Keratinocyte (primary cell): ENCODE measurements at places on chromosomes 16 and 17.
A peak's percentile ranks its signal among the peaks of the same experiment; 100 is the strongest.

GRCh38 chr16:84378099-84378498 is 9.8 kb downstream of the ATP2C2 start:
- peaks cover 3% of the 10 kb centered on the region for H3K27me3 ChIP-seq
- H3K27ac ChIP-seq = no peak overlapping the region
- peaks cover 4% of the 10 kb centered on the region for H3K4me1 ChIP-seq
- DNase-seq = no peak

DNA sequence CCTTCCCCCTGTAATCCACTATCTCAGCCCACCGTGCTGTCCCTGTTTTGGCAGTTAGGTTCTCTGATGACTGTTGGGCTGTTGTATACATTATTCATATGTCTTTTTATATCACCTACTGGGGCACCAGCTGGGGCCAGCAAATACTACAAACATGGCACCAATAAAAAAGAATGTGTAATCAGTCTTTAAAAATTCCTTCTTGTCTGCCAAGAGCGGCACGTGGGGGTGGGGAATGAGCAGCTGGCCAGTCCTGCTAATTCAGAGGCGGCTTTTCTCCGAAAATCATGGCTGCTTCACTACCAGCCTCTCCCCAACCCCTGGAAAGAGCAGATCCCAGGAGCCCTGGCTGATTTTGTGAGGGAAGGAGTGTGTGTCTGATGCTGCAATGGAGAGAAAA is 77.7 kb upstream of the EEF2KMT start:
- no peak overlapping the region for H3K4me3 ChIP-seq
- H3K36me3 ChIP-seq = no peaks in the 10 kb centered on the region
- no peaks in the 10 kb centered on the region for H3K27me3 ChIP-seq
- H3K27ac ChIP-seq = no peak overlapping the region
- no peak for DNase-seq

DNA sequence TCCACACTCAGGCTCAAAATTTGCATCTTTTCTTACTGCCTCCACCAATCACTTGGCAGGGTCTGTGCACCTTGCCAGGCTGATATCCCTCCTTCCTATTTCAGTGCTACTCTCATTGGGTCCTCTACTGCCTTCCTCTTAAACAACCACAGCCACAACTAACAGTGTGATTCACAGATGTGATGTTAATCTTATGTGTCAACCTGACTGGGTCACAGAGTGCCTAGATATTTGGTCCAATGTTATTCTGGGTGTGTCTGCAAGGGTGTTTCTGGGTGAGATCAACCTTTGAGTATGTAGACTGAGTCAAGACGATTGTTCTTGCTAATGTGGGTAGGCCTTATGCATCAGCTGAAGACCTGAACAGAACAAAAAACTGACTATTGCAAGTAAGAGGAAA is 51.3 kb upstream of the IRX6 start:
- H3K4me3 ChIP-seq = no peak overlapping the region
- no peaks in the 10 kb centered on the region for H3K4me1 ChIP-seq
- DNase-seq = no peak
- no peaks in the 10 kb centered on the region for H3K36me3 ChIP-seq
- no peaks in the 10 kb centered on the region for H3K27me3 ChIP-seq

DNA sequence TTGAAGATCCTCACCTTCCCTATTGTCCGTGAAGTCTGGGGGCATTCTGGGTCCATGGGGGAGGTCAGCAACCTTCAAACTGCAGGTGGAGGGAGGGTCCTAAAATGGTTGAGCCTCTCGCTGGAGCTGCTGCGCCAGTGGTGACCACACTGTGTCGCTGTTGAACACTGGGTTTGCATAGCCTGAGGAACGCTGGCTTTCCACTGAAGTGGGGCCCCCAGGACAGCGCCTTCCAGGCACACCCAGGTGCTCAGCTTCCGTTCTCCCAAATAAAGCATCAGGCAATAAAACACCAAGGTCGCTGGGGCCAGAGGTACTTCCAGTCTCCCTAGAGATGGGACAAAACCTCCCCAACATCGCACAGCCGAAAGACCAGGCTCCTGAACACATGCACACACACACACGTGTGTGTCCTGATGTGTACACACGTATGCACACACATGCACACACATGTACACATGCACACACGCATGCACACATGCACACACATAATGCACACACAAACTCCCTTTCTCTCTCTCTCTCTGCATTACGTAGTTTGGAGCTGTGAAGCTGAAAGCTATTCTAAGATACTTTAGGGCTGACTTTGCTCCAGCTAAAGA is 120.6 kb downstream of the IRF8 start:
- no peak overlapping the region for H3K27ac ChIP-seq
- no peaks in the 10 kb centered on the region for H3K36me3 ChIP-seq
- DNase-seq = no peak
- H3K27me3 ChIP-seq = no peaks in the 10 kb centered on the region

GRCh38 chr17:54838651-54839421 is 61.8 kb upstream of the TOM1L1 start:
- H3K27ac ChIP-seq = no peak overlapping the region
- no peak for DNase-seq
- H3K4me1 ChIP-seq = no peaks in the 10 kb centered on the region
- H3K36me3 ChIP-seq = no peaks in the 10 kb centered on the region
- no peaks in the 10 kb centered on the region for H3K27me3 ChIP-seq

- peaks cover 9% of the 10 kb centered on the region for H3K4me1 ChIP-seq
- no peaks in the 10 kb centered on the region for H3K27me3 ChIP-seq
- no peak overlapping the region for H3K4me3 ChIP-seq
- H3K36me3 ChIP-seq = no peaks in the 10 kb centered on the region
Observed at GRCh38 chr16:85562093-85562786, 50.9 kb upstream of the GSE1 start.

GRCh38 chr16:46908540-46909372 is 24.6 kb downstream of the GPT2 start:
- H3K4me1 ChIP-seq = no peaks in the 10 kb centered on the region
- no peak overlapping the region for H3K4me3 ChIP-seq
- no peak for DNase-seq
- no peaks in the 10 kb centered on the region for H3K27me3 ChIP-seq
- H3K36me3 ChIP-seq = peaks cover 23% of the 10 kb centered on the region
- H3K27ac ChIP-seq = no peak overlapping the region

DNA sequence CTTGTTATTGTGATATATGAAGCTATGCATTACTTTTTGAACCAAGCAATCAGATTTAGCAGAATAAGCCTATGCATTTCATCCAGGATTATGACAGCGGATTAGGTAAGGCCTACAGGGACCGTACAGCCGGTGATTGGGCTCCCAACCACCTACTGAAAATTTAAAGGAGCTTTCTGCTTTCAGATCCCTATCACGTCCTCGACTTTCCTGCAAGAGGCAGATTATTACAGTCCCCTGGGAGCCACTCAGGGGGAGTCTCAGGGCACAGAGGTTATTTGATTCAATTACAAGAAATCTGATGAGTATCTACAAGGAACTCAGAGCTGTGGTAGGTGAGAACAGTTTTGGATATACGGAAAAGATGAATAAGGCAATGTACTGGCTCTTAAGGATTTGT is 80.7 kb downstream of the HS3ST3B1 start:
- H3K27me3 ChIP-seq = no peaks in the 10 kb centered on the region
- H3K4me3 ChIP-seq = no peak overlapping the region
- H3K36me3 ChIP-seq = no peaks in the 10 kb centered on the region
- no peaks in the 10 kb centered on the region for H3K4me1 ChIP-seq
- DNase-seq = no peak
- no peak overlapping the region for H3K27ac ChIP-seq

DNA sequence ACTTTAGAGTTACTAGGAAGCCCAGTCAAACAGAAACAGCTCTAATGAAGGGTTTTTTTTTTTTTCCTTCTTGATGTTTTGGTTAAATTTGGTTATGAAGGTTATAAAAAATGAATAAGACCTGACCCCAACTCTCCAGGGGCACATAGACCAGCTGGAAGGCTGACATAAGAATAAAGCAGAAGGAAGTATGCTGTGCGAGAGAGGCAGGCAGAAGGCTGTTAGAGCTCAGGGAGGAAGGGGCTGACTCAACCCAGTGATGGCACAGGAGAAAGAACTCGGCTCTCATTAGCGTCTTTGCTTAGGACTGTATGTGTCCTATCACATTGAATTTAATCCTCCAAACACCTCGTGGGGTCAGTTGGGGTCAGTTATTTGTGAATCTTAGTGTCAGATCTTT is 474.6 kb downstream of the PMP22 start:
- DNase-seq = no peak
- H3K27me3 ChIP-seq = no peaks in the 10 kb centered on the region
- no peaks in the 10 kb centered on the region for H3K36me3 ChIP-seq

DNA sequence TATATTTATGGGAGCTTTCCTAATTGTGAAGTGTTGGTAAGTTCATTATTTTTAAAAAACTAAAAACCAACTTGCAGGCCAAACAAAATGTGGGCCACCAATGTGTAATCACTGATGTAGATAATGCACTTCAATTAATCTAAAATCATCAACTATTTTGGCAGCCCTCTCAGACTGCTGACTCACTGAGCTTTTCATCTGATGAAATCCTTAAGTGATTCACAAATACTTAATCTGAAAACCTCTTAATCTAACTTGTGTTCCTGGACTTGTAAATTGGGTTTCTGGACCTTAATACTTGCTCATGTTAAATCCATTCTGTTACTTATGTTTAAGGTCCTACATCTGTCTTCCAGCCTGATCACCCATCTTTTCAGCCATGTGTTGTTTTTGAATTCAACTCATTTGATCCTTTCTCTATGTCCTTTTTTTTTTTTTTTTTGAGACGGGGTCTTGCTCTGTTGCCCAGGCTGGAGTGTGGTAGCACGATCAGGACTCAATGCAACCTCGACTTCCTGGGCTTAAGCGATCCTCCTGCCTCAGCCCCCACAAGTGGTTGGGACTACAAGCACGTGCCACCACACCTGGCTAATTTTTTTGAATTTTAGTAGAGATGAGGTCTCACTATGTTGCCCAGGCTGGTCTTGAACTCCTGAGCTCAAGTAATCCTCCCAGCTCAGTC is 39.0 kb downstream of the PRKCB start:
- DNase-seq = no peak
- H3K36me3 ChIP-seq = no peaks in the 10 kb centered on the region
- no peaks in the 10 kb centered on the region for H3K4me1 ChIP-seq
- no peaks in the 10 kb centered on the region for H3K27me3 ChIP-seq
- H3K4me3 ChIP-seq = no peak overlapping the region
- H3K27ac ChIP-seq = no peak overlapping the region

DNA sequence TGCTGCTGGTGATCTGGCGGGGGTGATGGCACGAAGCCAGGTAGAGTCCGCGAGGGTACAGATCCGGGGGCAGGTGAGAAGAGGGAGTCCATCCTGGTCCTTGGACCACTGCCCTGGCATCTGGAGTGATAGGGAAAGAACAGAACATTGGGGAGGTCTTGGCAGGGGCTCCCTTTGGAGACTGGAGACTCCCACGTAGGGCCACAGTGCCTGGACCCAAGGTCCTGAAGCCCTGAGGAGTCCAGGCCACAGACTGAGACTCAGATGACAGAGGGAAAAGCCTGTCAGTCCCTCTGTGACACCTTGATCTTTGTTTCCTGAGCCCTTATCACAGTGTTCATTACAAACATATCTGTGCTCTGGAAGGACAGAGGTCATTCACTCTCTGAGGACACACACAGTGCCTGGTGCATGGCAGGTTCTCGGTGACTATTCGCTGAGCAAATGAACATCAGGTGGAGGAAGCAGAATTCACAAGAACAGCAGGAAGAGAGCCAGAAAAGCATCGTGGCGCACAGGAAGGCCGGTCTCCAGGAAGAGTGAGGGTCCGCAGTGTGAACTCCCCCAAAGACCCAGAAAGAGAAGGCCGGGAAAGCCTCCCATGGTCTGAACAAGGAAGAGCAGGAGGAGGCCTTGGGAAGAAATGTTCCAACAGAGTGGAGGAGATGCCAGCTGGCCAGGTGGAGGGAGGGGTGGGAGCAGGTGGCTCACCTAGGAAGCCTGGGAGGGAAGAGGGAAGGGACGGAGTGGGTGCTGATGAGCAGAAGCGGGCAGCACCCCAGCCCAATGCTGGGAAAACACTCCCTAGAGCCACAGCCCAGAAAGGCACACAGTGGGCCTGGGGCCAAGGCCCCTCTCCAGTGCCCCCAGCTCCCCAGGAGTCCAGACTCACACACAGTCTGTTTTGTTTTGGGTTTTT is 20.5 kb downstream of the PEMT start:
- no peak overlapping the region for H3K27ac ChIP-seq
- peaks cover 6% of the 10 kb centered on the region for H3K36me3 ChIP-seq
- no peaks in the 10 kb centered on the region for H3K27me3 ChIP-seq
- H3K4me3 ChIP-seq = no peak overlapping the region
- DNase-seq = no peak

GRCh38 chr16:30894540-30895368 is 877 bp upstream of the BCL7C start:
- H3K4me3 ChIP-seq = peak overlapping the region; percentile 80
- no peaks in the 10 kb centered on the region for H3K27me3 ChIP-seq
- H3K27ac ChIP-seq = peak overlapping the region; percentile 93
- H3K36me3 ChIP-seq = peaks cover 8% of the 10 kb centered on the region

- no peak overlapping the region for H3K27ac ChIP-seq
- no peak overlapping the region for H3K4me3 ChIP-seq
- DNase-seq = no peak
- peaks cover 14% of the 10 kb centered on the region for H3K4me1 ChIP-seq
- no peaks in the 10 kb centered on the region for H3K36me3 ChIP-seq
- H3K27me3 ChIP-seq = no peaks in the 10 kb centered on the region
Observed at GRCh38 chr17:20702692-20703091, 123.2 kb downstream of the CDRT15L2 start.

DNA sequence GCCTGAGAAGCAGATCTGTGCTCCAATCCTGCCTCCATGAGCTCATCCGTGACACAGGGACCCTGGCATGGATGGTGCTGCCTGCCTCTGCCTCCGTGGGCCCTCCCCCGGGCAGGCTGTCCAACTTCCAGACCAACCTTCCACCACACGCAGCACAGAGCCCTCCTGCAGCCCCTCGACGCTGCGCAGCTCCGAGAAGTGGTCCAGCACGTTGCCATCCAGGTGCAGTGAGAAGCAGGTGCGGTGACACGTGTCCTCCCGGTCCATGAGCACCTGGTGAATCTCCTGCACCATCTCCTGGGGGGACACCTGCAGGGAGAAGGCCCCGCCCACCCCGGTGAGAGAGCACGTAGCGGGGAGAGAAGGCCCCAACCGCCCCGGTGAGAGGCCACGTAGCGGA is 8.4 kb downstream of the CLUH start:
- H3K27me3 ChIP-seq = no peaks in the 10 kb centered on the region
- DNase-seq = no peak
- H3K36me3 ChIP-seq = peaks cover 25% of the 10 kb centered on the region
- peaks cover 12% of the 10 kb centered on the region for H3K4me1 ChIP-seq

- no peak overlapping the region for H3K4me3 ChIP-seq
- DNase-seq = no peak
- peaks cover 9% of the 10 kb centered on the region for H3K36me3 ChIP-seq
- H3K4me1 ChIP-seq = peaks cover 48% of the 10 kb centered on the region
- H3K27me3 ChIP-seq = no peaks in the 10 kb centered on the region
- H3K27ac ChIP-seq = peak overlapping the region; percentile 95
Observed at GRCh38 chr16:31451681-31452351, 7.5 kb upstream of the ARMC5 start.
